Non-pigmented ciliary epithelial cell (primary cell): ENCODE measurements at places on chromosomes 4 and X.

- no peak for DNase-seq
Observed at GRCh38 chrX:148371291-148371690, 129.1 kb upstream of the AFF2 start.

DNA sequence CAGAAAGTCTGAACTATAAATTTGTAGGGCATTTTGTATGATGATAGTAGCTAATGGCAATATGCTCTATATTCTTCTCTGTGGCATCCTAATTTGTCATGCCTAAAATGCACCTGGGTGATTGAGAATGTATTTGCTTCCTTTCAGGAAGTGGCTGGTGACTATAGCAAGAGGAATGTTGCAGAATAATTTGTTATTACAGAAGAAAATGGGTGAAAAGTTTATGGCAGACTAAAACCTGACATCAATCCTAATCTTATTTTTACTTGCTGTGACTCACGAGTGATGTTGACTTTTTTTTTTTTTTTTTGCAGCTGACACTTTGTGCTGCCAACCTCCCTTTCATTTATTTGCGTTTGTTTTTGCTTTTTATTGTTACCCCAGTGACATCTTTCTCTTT lies 141.1 kb downstream of the MSL3 start:
- DNase-seq: peak; percentile 42

DNA sequence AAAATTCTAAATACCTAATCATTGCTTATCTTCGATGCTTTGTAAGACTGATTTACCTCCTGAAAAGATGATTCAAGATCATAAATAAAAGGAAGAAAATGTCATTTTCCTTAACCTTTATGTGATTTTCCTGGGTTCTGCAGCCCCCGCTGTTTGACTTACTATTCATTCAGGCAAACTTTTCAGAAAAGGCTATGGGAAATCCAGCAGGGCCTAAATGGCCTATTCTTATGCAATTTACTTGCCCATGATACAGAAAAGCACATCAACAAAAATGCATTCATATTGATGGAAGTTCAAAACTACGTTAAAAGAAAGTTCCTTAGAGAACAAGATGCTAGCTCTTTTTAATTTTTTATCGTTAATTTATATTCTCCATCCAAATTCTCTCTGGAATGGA lies 51.2 kb downstream of the TMEM144 start:
- DNase-seq: no peak

- peak; percentile 76 for DNase-seq
Observed at GRCh38 chr4:53929955-53930798, 134.2 kb downstream of the CHIC2 start.

GRCh38 chrX:11740794-11741193 lies 17.2 kb upstream of the MSL3 start:
- no peak for DNase-seq

DNA sequence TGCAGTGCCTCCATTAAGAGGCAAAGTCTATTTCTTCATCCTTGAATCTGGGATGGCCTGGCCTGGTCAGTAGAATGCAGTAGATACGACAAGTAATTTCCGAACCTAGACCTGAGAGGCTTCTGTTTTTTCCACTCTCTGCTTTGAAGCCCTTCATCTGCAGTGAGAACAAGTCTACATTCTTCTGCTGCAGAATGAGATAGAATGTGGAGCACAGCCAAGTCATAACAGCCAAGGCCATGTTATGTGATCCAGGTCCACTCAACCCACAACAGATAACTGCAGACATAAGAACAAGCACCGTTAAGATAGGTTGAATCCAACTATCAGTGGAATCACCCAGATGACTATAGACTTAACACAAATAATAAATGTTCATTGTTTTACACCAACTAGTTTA lies 1297.7 kb downstream of the C4orf33 start:
- DNase-seq: peak; percentile 71

GRCh38 chr4:121062521-121062920 lies 9.8 kb downstream of the NDNF start:
- DNase-seq: no peak

- no peak for DNase-seq
Observed at GRCh38 chr4:144347121-144347520, 206.6 kb upstream of the GYPA start.

DNA sequence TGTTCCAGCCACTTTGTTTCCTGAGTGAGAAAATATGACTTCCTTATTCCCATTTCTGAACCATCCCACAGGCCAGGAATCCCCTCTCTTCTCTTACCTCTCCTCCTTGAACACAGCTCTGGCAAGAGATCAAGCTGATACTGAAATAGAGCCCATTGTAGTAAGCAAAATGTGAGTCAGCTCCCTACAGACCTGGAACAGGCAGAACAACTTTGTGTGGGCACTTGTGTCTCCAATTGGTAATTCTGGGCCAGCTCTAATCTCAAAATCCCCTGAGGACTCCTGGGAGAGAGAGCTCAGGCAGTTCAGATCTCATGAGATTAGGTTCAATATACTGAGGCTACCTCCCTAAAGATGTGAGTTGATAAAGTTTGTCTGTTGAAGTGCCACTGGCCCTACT lies 213.5 kb downstream of the GUCY2F start:
- DNase-seq: no peak

DNA sequence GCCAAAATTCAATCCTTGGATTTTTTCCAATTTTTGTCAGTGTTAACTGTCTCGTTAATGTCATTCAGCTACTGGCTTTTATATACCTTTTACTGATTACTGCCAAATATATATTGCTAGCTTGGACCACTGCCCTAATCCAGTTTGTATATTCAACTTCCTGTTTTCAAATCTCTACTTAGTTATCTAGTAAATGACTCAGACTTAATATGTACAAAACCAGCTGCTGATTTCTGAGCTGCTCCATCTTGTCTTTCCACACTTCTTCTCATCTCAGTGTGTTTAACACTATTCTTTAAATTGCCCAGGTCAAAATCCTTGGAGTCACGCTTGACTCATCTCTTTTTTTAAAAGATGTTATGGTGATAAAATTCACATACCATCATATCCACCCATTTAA lies 1196.7 kb downstream of the RAPGEF2 start:
- DNase-seq: no peak

DNA sequence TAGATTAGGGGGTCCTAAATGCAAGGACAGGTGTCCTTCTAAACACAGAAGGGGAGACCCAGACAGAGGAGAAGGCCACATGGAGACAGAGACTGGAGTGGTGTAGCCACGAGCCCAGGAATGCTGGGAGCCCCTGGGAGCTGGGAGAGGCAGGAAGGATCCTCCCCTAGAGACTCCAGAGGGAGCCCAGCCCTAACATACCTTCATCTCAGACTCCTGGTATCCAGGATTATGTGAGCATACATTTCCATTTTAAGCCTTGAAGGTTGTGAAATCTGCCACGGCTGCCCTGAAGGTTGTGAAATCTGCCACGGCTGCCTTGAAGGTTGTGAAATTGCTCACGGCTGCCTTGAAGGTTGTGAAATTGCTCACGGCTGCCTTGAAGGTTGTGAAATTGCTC lies 148.4 kb downstream of the ASMT start:
- no peak for DNase-seq

GRCh38 chr4:74667944-74668343 lies 126.4 kb downstream of the BTC start:
- no peak for DNase-seq

GRCh38 chrX:100748108-100748507 lies 16.2 kb upstream of the SYTL4 start:
- no peak for DNase-seq

DNA sequence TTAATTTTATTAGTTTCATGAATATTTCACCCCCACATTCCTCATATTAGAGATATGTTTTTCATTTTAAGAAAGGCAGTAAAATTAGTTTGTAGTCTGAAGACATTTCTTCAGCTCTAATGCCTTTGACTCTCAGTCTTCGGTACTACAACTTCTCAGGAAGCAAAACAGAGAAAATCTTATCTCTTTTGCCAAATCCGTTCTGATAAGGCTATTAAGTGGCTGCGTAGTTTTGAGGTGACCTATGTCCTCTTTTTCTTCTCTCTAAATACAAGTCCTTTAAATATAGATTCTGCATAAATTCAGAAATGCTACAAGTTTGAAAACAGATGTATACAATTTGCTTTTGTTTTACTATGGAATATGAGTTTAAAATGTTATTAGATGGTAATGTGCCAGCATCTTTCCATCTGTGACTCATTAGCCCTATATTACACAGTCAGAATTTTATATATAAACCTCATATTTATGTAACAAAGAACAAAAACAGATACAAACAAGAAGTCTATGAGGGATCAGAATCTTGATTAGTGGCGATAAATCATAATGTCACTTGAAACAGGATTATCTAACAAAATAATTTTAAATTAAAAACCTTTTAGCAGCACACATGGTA lies 181.2 kb upstream of the ETNPPL start:
- DNase-seq: no peak

GRCh38 chrX:2610246-2611170 lies 80.6 kb upstream of the CD99 start:
- DNase-seq: no peak

DNA sequence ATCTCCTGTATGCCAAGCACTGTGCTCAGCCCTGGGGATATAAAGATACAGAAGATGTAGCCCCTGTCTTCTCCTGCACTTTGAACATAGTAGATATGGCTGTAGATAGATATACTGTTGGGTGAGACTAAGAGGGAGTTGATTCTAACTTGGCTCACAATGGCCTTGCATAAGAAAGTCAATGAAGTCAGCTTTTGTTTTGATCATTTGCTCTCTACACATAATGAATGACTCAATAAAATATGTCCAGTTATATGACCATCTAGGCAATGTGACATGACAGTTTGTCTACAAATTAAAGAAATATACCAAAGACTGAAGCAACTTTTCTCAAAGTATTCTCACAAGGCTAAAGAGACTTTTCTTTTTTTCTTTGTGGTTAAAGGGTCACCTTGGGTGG lies 147.6 kb upstream of the DIPK2B start:
- no peak for DNase-seq

GRCh38 chrX:106144755-106145639 lies 23.1 kb upstream of the PWWP3B start:
- no peak for DNase-seq

GRCh38 chrX:143636831-143637230 lies 930 bp upstream of the SLITRK4 start:
- DNase-seq: no peak

DNA sequence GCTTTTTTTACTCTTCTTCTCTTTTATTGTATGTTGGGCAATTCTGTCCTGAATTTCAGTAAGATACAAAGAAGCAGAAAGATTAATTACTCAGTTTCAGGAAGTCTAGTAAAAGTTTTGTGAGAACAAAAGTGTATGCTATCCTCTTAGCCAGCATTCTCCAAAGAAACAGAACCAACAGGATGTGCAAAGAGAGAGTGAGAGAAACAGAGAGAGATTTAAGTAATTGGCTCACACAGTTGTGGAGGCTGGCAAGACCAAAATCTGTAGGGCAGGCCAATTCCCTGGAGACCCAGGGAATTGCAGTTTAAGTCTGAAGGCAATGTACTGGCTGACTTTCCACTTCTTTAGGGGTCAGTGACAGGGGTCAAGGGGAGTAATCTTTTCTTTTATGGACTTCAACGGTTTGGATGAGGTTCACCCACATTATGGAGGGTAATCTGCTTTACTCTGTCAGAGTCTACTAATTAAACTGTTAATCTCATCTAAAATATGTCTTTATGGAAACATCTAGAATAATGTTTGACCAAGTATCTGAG lies 59.2 kb upstream of the SLC39A8 start:
- DNase-seq: no peak

- DNase-seq: no peak
Observed at GRCh38 chr4:10354746-10355145, 102.5 kb downstream of the ZNF518B start.

DNA sequence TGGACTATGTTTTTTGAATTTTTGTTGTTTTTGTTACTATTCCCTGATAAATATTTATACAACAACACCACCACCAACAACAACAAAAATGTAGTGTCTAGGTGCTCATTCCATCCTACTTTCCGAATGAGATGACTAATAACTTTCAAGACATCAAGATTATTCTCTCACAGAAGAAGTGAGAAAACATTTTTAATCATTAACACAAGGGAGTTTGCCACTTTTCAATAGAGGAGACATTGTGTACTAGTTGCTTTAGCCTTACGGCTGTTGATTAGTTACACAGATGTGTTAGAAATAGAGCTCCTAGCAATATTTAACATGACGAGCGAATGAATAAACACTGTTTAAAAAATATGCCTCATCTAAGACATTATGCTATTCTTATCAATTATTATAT lies 898.8 kb downstream of the C4orf33 start:
- no peak for DNase-seq

DNA sequence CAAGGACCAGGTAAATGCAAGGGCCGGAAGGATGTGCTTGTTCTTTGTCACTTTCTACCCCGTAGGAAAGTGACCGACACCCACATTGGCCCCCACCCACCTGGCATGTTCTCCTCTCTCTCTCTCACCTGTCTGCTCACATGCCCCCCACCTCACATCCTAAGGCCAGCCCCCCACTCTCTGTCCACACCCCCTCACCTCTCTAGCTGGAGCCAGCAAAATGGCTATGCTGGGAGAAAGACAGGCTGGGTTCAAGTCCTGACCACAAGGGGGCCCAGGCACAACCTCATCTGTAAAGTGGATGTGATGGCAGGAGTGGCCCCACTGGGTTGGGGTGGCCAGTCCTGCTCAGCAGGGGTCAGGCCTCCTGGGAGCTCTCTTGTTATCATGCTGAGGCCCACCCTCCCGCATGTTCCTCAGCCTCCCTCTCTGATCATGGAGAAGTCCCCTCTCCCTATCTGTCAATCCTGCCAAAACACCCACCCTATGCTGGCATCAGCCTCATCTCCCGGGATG lies 1.7 kb upstream of the PPP2R2C start:
- DNase-seq: no peak

GRCh38 chrX:2251211-2251610 lies 249.6 kb downstream of the DHRSX start:
- no peak for DNase-seq

GRCh38 chrX:35726176-35726575 lies 72.0 kb upstream of the MAGEB16 start:
- no peak for DNase-seq
